ENCODE measurements at places on chromosomes 12 and 14.

- peaks cover 7% of the 10 kb centered on the region for H3K36me3 ChIP-seq
- H3K27ac ChIP-seq = no peak overlapping the region
- H3K4me3 ChIP-seq = no peak overlapping the region
These were observed 45.7 kb downstream of the PRKAB1 start for GRCh38 chr12:119713551-119714031.

DNA sequence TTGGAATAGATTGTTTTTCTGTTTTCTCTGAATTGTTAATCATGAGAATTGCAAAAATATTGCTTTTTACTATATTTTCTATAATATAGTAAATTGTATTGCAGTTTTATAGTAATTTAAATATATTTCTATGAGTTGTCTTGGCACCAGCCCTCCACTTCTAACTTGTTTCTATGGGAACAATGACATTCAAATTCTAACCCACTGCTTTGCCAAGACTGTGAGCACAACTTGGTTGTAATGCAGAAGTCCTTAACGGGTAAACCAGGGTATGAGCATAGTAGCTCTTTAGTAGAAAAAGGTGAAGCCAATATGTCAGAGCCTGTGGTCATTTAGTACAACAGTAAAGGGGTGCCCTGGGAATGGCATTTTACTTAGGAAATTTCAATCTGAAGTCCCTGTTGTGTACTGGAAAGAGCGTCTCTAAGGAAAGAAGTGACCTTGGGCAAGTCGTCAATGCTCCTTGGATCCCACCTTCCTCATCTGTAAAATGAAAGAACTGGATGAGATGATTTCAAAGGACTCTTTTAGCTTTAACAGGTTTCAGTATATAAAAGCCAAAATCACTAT, 283.3 kb downstream of the ATP23 start:
- no peak overlapping the region for H3K27ac ChIP-seq
- no peaks in the 10 kb centered on the region for H3K36me3 ChIP-seq
- H3K4me1 ChIP-seq = peaks cover 11% of the 10 kb centered on the region
- H3K27me3 ChIP-seq = no peaks in the 10 kb centered on the region
- DNase-seq = no peak

- peaks cover 52% of the 10 kb centered on the region for H3K4me1 ChIP-seq
- no peaks in the 10 kb centered on the region for H3K27me3 ChIP-seq
- no peak for DNase-seq
- no peak overlapping the region for H3K4me3 ChIP-seq
These were observed 45.1 kb downstream of the SSH1 start for GRCh38 chr12:108812324-108812723.

DNA sequence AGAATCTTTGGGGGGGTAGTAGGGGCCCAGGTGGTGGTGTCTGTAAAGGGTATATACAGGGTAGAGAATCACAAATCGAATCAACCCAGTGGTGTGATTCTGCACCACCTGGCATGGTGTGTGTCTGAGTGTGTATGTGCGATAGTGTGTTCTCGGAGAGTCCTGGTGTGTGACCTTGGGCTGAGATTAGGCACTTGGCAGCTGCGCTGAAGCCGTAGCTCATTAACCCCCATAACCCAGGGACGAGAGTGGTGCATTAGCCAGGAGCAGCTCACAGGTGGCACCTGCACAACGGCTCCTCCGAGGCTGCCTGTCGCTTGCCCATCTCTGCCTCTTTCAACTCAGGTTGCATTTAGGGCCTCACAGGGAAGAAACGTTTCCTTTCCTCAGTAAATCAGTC, 15.6 kb upstream of the TESC start:
- H3K36me3 ChIP-seq = no peaks in the 10 kb centered on the region
- no peak overlapping the region for H3K4me3 ChIP-seq
- DNase-seq = no peak
- H3K4me1 ChIP-seq = peaks cover 18% of the 10 kb centered on the region
- no peak overlapping the region for H3K27ac ChIP-seq

GRCh38 chr12:93924367-93924766, 224.0 kb upstream of the PLXNC1 start:
- no peaks in the 10 kb centered on the region for H3K27me3 ChIP-seq
- H3K27ac ChIP-seq = no peak overlapping the region
- no peak for DNase-seq
- no peak overlapping the region for H3K4me3 ChIP-seq

GRCh38 chr14:37593511-37594237, 1.4 kb downstream of the FOXA1 start:
- H3K27ac ChIP-seq = no peak overlapping the region
- H3K4me1 ChIP-seq = peaks cover 32% of the 10 kb centered on the region
- H3K36me3 ChIP-seq = no peaks in the 10 kb centered on the region
- no peak for DNase-seq
- H3K4me3 ChIP-seq = peak overlapping the region; percentile 62

GRCh38 chr12:98951406-98951805, 306.3 kb downstream of the APAF1 start:
- H3K27ac ChIP-seq = no peak overlapping the region
- no peak for DNase-seq
- no peaks in the 10 kb centered on the region for H3K27me3 ChIP-seq
- H3K36me3 ChIP-seq = no peaks in the 10 kb centered on the region
- H3K4me3 ChIP-seq = no peak overlapping the region
- H3K4me1 ChIP-seq = no peaks in the 10 kb centered on the region

DNA sequence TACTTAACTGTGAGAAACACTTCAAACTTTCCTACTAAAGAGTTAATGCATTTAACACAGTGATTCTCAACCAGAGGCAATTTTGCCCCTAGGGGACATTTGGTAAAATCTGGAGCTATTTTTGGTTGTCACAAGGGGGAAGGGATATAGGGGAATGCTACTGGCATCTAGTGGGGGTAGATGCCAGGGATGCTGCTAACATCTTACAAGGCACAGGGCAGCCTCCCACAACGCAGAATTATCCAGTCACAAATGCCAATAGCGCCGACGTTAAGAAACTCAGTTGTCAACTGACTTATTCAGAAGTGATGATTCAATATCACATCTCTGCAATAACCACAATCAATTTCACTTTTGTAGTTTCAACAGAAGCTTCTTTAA, 2.0 kb downstream of the EEA1 start:
- peaks cover 42% of the 10 kb centered on the region for H3K4me1 ChIP-seq
- peak overlapping the region; percentile 100 for H3K27ac ChIP-seq
- H3K4me3 ChIP-seq = peak overlapping the region; percentile 1
- H3K27me3 ChIP-seq = no peaks in the 10 kb centered on the region

DNA sequence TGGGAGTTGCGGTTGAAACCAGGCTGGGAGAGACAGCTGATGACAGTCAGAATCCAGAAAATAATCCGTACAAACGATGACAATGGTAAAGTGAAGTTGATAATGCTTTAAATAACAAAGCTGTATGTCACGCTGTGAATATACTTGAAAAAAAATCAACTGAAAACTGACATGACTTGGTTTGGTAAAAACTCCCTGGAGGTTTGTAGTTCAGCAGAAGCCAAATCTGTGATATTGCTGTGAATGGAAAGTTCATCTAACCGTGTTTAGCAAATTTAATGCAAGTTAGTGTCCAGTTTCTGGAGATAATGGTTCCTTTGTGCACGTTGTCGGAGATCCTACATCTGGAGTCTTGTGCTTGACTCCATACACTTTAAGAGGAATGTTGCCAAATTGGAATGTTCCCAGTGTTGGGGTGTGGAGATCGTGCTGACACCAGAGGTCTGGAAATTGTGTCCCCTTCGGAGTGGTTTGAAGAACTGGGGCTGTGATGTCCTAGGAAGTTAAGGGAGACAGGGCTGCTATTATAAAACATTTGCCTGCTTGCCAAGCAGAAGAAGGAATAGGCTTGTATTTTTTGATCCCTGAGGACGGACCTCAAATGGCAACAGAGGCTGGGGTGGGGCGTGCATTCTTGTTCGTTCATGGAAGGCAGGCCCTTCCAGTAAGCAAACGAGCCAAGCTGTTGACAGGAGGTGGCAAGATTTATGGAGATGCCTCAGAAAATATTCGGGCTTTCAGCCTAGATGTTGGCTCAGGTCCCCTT, 30.6 kb downstream of the PPFIBP1 start:
- H3K27ac ChIP-seq = peak overlapping the region; percentile 77
- no peaks in the 10 kb centered on the region for H3K27me3 ChIP-seq
- peaks cover 88% of the 10 kb centered on the region for H3K4me1 ChIP-seq
- no peaks in the 10 kb centered on the region for H3K36me3 ChIP-seq
- peak overlapping the region; percentile 36 for H3K4me3 ChIP-seq

GRCh38 chr14:72904840-72905561, 11.1 kb upstream of the DPF3 start:
- no peaks in the 10 kb centered on the region for H3K27me3 ChIP-seq
- no peak overlapping the region for H3K27ac ChIP-seq
- no peaks in the 10 kb centered on the region for H3K36me3 ChIP-seq
- DNase-seq = no peak
- H3K4me1 ChIP-seq = peaks cover 12% of the 10 kb centered on the region

GRCh38 chr12:8890313-8891085, 23.8 kb upstream of the PHC1 start:
- no peaks in the 10 kb centered on the region for H3K36me3 ChIP-seq
- peak; percentile 92 for DNase-seq
- peak overlapping the region; percentile 63 for H3K4me3 ChIP-seq
- H3K4me1 ChIP-seq = no peaks in the 10 kb centered on the region
- no peak overlapping the region for H3K27ac ChIP-seq

DNA sequence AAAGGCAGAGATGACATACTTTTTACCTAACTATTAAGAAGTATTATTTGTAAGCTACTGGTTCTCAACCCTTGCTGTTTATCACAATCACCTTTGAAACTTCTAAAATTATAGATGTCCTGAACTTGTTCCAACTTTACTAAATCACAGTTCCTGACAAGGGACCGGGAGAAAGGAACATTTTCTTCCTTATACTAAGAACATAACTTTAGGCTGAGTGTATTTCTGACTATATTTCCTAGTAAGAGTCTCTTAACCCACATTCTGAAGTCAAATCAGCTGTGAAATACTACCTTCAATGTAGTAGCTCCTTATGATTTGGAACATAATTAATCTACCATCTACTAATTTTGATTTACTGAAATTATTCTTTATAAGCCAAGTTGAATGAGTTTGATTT, 80.2 kb downstream of the BAZ1A start:
- no peaks in the 10 kb centered on the region for H3K4me1 ChIP-seq
- no peak for DNase-seq
- H3K27me3 ChIP-seq = no peaks in the 10 kb centered on the region
- H3K27ac ChIP-seq = no peak overlapping the region
- H3K36me3 ChIP-seq = peaks cover 71% of the 10 kb centered on the region
- H3K4me3 ChIP-seq = no peak overlapping the region

- no peaks in the 10 kb centered on the region for H3K27me3 ChIP-seq
- H3K36me3 ChIP-seq = no peaks in the 10 kb centered on the region
- DNase-seq = no peak
- no peak overlapping the region for H3K27ac ChIP-seq
- H3K4me1 ChIP-seq = no peaks in the 10 kb centered on the region
These were observed 121.4 kb upstream of the RAP1B start for GRCh38 chr12:68489273-68489672.

DNA sequence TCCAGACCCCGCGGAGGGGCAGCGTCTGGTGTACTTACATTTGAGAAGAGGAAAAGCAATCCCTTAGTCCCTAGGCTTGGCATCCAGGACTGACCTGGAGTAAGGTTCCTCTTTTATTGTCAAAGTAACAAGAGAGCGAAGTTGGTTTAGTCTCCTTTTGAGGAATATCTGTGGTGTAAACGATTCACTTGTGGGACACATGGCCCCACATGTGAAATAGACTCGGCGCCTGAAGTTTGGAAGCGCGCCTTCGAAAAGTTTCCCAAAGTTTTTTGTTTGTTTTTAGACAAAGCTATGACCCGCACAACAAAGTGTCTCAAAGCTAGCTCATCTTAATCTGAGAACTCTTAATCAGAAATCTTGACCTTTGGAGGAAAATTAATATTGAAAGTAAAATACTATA, 744 bp downstream of the STYX start:
- H3K4me3 ChIP-seq = peak overlapping the region; percentile 94
- peaks cover 38% of the 10 kb centered on the region for H3K36me3 ChIP-seq
- H3K27me3 ChIP-seq = no peaks in the 10 kb centered on the region
- peaks cover 18% of the 10 kb centered on the region for H3K4me1 ChIP-seq
- peak overlapping the region; percentile 94 for H3K27ac ChIP-seq
- DNase-seq = no peak

DNA sequence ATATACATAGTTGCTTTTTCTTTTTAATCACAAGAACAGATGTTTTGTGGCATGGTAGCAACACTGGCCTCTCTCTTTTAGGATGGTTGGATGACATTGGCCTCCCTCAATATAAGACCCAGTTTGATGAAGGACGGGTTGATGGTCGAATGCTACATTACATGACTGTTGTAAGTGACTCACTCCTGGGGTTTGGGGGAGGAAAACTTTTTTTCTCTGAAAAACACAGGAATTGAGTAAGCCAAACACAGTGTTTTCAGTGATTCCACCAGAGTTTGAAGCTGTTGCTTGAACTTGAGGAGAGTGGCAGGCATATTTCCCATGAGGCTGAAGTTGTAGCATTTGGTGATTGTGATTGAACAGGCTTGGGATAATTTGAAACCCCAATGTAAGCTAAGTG, 13.7 kb upstream of the REP15 start:
- H3K4me3 ChIP-seq = no peak overlapping the region
- H3K27ac ChIP-seq = no peak overlapping the region
- H3K4me1 ChIP-seq = no peaks in the 10 kb centered on the region
- peaks cover 99% of the 10 kb centered on the region for H3K36me3 ChIP-seq

DNA sequence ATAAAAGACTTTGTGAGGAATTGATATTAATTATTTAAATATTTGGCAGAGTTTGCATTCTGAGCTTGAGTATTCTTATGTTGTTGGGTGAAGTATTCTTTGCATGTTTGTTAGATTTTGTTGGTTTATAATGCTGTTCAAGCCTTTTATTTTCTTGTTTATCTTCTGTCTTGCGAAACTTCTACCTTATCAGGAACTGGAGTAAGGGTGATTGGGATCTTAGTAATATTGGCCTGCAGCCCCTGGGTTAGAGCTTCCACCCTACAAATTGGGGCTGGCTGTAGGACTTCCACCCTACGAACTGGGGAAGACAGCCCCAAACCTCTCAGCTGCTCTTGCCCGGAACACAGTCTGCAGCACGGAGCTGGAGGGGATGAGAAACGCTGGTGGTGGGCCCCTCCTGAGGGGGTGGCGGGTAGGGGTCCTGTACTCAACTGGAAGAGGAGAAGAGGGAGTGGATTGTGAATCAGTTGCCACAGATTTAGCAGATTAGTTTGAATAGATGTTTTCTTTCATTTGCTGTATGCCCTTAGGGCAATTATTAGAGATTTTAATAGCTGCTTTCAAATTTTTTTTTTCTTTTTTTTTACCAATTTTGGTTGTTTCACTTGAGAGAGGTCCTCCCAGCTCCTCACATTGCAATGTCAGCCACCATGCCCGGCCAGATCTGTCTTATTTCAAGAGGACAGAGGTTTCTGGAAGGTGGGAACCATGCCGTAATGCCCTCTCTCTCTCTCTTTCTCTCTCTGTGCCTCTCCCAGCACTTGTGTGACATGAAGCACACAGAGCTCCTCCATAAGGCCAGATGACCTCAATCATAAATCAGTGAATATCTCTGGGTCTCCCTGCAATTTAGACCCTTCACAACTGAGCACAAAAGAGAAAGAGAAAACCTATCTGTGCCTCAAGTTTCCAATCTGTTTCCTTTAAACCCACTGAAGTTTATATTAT, 123.4 kb downstream of the DICER1 start:
- DNase-seq = peak; percentile 57
- no peaks in the 10 kb centered on the region for H3K27me3 ChIP-seq
- H3K27ac ChIP-seq = no peak overlapping the region
- no peaks in the 10 kb centered on the region for H3K36me3 ChIP-seq
- no peak overlapping the region for H3K4me3 ChIP-seq
